ENCODE measurements at places on chromosomes 12 and 14.
A peak's percentile ranks its signal among the peaks of the same experiment; 100 is the strongest.

DNA sequence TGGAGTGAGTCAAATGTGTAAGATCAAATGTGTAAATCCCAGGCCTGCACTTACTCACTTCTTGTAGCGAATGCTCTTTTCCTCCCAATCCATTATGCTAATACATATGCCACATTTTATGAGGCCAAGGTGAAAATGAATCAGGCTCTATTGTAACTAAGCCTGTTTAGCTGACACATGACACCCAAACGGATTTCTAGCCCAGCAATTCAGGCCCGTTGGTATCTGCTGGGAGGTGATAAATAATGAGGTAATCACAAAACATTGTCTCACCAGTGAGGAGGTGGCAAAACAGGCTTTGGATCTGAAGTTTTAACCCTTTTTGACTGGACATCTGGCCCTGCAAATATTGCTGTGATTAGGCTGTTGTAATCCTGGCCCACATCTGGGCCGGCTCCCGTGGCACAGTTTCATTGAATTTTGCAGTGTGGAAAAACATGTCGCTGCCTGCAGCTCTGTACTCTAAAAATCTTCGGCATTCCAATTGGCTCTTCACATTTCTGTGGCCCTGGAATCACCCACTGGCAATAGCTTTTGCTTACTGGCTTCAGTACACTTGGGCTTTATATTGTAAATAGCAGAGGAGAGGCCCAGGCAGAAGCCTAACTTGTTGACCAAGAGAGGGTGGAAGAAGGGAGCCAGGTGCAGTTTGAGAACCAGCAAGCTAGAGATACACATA lies 106.1 kb downstream of the PAX9 start:
- no peaks in the 10 kb centered on the region for H3K27me3 ChIP-seq
- H3K27ac ChIP-seq, result no peak overlapping the region
- H3K36me3 ChIP-seq, result no peaks in the 10 kb centered on the region
- H3K4me3 ChIP-seq, result no peak overlapping the region

DNA sequence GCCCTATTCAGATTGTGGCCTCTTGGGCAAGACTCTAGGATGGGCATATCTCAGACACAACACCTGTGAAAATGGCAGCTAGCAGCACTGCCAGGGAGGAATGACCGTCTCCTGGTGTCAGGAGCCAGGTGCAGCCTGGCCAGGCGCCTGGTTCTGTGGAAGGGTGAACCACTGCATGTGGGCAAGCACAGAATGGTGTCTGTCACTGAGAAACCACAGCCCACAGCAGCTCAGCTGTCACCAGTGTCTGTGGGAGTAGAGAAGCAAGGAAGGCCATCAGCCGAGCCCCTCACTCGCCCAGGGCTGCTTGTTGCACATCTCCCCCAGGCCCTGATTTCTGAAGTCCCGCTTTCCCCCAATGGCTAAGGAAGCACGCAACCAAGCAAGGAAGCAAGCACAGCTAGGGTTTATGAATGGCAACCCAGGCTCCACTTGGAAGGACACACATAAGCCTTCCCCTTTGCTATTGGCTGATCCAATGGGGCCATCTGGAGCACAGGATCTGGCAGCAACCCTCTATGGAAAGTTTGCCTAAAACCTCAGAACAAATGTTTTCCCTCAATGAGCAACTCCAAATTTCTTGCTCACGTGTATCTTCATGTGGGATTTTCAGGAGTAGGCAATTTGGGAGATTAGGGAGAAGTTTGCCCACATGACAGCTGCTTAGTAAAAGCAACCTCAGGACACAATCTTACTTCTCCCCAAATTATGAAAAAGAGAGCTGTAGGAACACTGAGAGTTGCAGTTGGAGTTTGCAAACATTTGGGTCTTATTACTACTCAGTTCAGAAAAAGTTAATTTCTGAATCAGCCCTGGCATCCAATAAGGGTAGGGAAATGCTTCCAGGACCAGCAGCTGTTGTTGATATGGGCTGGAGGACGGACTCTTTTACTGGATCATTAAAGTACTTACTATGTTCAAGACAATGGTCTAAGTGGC lies 44.7 kb downstream of the GPHB5 start:
- H3K27me3 ChIP-seq, result peaks cover 8% of the 10 kb centered on the region
- H3K36me3 ChIP-seq, result no peaks in the 10 kb centered on the region
- no peak overlapping the region for H3K4me3 ChIP-seq
- H3K4me1 ChIP-seq, result no peaks in the 10 kb centered on the region
- no peak for DNase-seq
- H3K27ac ChIP-seq, result no peak overlapping the region

DNA sequence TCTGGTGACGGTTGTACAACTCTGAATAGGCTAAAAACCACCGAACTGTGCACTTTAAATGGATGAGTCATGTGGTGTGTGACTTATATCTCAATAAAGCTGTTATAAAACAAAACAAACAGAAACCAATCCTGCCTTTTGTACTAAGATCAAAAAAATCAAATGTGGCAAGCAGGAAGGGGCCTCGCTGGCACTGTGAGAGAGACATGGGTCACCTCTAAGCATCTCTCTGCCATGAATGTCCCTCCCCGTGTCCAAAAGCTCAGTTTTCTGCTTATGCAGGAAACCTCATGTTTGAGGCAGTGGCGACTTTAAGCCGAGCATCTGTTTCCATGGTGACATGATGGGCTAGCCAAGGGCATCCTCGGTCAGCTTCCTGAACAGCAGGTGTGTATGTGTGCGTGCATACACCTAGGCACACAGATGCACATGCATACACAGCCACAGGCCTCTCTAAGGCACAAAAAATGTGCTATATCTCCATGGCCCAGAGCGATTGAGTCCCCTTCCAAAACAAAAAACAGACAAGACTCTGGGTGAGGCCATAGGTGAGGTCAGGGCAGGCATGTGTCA lies 44.4 kb downstream of the ARL6IP4 start:
- H3K4me1 ChIP-seq, result peaks cover 3% of the 10 kb centered on the region
- H3K27ac ChIP-seq, result peak overlapping the region; percentile 24
- H3K27me3 ChIP-seq, result no peaks in the 10 kb centered on the region

DNA sequence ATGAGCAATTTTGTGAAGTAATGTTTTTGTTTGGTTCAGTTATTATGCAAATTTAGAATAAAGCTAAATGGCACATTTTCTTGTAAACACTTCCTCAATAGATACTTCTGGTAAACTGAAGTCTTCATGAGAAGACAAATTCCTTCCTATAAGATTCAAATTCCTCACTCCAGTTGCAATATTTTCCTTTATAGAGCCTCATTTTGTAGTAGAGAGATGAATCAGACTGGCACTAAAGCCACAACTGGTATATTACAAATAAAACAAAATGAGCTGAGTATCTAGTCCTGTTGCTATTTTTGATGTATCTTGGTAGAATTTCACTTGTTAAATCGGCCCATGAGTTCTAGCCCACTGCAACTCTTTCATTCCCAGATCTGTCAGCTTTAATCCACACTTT lies 5.5 kb downstream of the LGR5 start:
- peaks cover 6% of the 10 kb centered on the region for H3K4me1 ChIP-seq
- H3K27ac ChIP-seq, result no peak overlapping the region
- no peak overlapping the region for H3K4me3 ChIP-seq
- no peak for DNase-seq

- no peaks in the 10 kb centered on the region for H3K36me3 ChIP-seq
- H3K27ac ChIP-seq, result no peak overlapping the region
- no peaks in the 10 kb centered on the region for H3K27me3 ChIP-seq
- H3K4me1 ChIP-seq, result no peaks in the 10 kb centered on the region
Measured at GRCh38 chr12:131444220-131445164, 266.4 kb upstream of the SFSWAP start.

- H3K27ac ChIP-seq, result peak overlapping the region; percentile 93
- H3K36me3 ChIP-seq, result no peaks in the 10 kb centered on the region
- H3K27me3 ChIP-seq, result no peaks in the 10 kb centered on the region
- DNase-seq, result no peak
Measured at GRCh38 chr14:73742520-73743238, 28.5 kb upstream of the PNMA1 start.

DNA sequence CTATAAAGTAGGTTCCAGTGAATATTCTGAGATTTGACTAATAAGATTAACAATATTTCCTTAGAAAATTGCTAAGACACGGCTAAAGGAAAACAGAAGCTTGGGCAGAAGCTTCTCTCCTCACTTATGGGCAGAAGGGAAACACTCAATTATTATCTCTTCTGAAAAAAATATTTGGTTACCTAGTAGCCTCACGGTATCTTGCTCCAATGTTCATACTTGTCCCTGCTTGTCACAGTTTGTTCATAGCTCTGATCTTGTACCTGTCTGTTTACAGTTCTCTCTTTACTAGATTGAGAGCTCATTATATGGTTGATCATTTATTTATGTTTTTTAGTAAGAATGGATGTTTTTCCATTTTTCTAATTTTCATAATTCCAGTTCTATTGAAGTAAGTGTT lies 458.0 kb upstream of the ATP2B1 start:
- no peak overlapping the region for H3K27ac ChIP-seq
- peaks cover 2% of the 10 kb centered on the region for H3K4me1 ChIP-seq
- no peaks in the 10 kb centered on the region for H3K36me3 ChIP-seq
- no peaks in the 10 kb centered on the region for H3K27me3 ChIP-seq
- no peak overlapping the region for H3K4me3 ChIP-seq

DNA sequence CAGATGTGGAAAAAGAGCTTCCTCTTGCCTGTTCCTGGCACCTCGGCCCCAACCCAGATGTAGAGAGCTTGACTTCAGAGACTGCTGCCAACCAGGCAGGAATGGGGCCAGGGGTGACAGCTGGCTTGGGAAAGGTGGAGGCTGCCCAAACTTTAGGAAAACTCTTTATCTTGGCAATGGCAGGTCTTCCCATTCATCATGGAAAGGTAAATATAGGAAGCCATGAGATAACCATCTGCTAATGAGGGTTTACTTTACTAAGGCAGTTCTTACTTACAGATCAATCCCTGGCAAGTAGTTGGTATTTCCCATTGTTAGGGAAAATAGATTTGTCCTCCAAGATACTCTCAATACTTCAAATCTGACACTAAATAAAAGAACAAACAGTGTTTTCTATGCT lies 143.1 kb upstream of the NUDT4 start:
- no peaks in the 10 kb centered on the region for H3K36me3 ChIP-seq
- no peak overlapping the region for H3K27ac ChIP-seq
- H3K4me3 ChIP-seq, result no peak overlapping the region

DNA sequence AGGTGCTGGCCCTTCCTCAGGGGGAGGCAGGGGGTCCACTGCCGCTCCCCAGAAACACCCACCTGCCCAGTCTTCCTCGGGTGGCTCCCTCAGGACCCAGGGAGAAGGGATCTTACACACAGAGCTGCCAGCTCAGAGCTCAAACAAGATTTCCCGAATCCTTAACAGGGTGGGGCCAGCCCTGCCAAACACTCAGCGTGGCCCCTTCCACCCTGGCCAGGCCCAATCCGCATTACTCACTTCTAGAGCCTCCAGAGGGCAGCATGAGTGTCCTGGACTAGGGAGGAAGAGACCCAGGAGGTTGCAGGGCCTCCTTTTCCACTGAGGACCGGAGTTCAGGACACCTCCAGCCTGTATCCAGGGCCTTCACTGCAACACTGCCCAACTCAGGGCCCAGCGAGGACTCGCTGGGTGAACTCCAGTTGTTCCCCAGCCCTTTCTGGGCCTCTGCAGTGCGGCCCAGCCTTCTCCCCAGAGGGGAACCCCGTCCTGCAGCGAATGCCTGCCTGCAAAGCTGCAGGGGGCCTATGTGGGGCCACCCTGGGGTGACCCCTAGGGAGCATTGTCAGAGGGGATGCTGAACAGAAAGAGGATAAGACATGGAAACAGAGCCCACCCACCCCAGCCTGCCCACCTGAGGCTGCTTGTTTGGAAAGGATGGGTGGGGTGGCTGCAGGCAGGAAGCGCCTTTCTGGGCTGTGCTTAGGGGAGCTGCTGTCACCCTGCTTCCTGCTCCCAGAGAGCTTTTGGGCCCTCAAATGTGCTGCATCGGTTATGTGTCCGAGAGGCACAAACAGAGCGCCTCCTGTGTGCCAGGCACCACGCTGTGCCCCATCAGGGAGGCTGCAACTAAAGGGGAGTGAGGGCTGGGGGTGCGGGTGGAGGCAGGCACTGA lies 43.8 kb downstream of the CCNK start:
- H3K4me1 ChIP-seq, result peaks cover 11% of the 10 kb centered on the region
- no peaks in the 10 kb centered on the region for H3K36me3 ChIP-seq
- H3K4me3 ChIP-seq, result peak overlapping the region; percentile 67
- DNase-seq, result no peak
- H3K27ac ChIP-seq, result peak overlapping the region; percentile 77

- peak overlapping the region; percentile 68 for H3K4me3 ChIP-seq
- peaks cover 10% of the 10 kb centered on the region for H3K4me1 ChIP-seq
- H3K27ac ChIP-seq, result peak overlapping the region; percentile 47
- H3K36me3 ChIP-seq, result peaks cover 2% of the 10 kb centered on the region
Measured at GRCh38 chr12:24839268-24839791, 109.6 kb downstream of the BCAT1 start.

GRCh38 chr12:99213047-99213446 lies 434.5 kb upstream of the GARIN6 start:
- no peaks in the 10 kb centered on the region for H3K4me1 ChIP-seq
- no peak for DNase-seq
- no peak overlapping the region for H3K4me3 ChIP-seq
- no peaks in the 10 kb centered on the region for H3K27me3 ChIP-seq

GRCh38 chr14:91254461-91254860 lies 10.0 kb upstream of the GPR68 start:
- H3K27me3 ChIP-seq, result no peaks in the 10 kb centered on the region
- peak overlapping the region; percentile 89 for H3K4me3 ChIP-seq
- no peaks in the 10 kb centered on the region for H3K36me3 ChIP-seq
- H3K27ac ChIP-seq, result peak overlapping the region; percentile 91
- H3K4me1 ChIP-seq, result peaks cover 67% of the 10 kb centered on the region

DNA sequence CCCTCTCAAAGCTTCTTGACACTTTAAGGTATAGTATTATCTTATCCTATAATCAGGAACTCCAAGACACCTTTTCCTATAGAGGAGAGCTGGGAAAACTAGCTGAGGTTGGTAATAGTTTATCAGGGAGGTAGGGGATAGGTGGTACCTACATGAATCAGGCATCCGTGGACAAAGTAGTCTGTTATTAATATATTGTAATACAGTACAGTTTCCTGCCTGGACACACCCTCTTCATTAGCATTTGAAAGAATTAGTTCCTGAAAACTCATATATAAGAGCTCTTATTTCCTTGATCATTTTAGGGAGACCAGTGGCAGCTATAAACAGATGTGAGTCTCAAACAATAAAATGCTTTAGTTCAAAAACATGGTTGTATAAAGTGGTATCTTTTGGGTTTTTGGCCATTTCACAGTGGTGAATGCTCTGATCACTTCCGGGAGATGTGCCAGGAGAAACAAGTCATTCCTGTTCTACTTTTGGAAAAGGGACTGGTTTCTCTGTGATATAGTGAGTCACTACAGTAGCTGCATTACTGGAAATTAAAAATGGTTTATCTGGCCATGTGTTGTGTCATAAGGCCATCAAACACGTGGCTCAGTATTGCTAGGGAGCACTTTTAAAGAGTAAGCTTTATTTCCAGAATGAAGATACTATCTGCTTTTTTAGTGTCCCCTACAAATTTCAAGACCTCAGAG lies 98.1 kb downstream of the KLRB1 start:
- H3K27ac ChIP-seq, result peak overlapping the region; percentile 51
- no peaks in the 10 kb centered on the region for H3K27me3 ChIP-seq
- no peak for DNase-seq
- H3K36me3 ChIP-seq, result no peaks in the 10 kb centered on the region

DNA sequence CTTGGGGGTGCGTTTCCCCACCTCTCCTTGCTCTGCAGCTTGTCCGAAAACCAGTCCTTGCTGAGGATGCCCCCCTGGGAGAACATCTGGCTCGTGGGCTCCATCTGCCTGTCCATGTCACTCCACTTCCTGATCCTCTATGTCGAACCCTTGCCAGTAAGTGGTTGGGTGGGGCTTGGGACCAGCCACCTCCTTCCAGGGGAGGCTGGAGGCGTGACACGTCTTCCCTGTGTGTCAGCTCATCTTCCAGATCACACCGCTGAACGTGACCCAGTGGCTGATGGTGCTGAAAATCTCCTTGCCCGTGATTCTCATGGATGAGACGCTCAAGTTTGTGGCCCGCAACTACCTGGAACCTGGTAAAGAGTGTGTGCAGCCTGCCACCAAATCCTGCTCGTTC lies 57.5 kb downstream of the ANAPC7 start:
- DNase-seq, result no peak
- H3K36me3 ChIP-seq, result peaks cover 13% of the 10 kb centered on the region
- H3K4me1 ChIP-seq, result peaks cover 17% of the 10 kb centered on the region
- H3K4me3 ChIP-seq, result peak overlapping the region; percentile 25
- peak overlapping the region; percentile 45 for H3K27ac ChIP-seq
- no peaks in the 10 kb centered on the region for H3K27me3 ChIP-seq

All from T-helper 17 cell (primary cell).